ENCODE measurements at places on chromosomes 7 and 10. TPM values are rescaled to one million over a fixed set of nuclear protein-coding genes. Genes with fewer than 3 reads are reported as not detected.

DNA sequence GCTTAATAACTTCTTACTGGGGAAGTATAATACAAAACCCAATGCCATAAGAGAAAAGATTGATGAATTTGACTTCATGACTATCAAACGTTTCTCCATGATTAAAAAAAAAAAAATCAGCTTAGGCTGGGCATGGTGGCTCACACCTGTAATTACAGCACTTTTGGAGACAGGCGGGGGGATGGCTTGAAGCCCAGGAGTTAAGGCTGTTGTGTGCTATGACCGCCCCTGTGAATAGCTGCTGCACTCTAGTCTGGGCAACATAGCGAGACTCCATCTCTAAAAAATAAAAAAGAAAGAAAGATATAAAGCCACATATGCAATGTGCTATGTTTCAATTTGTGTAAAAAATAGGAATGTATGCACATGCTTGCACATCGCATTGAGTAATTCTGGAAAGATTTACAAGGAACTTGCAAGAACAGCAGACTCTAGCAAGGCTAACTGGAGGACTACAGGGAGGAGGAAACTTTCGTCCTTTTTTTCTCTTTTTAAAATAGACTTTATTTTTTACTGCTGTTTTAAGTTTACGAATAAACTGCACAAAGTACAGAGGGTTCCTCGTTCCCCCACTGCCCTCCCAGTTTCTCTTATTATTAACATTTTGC lies 10.3 kb upstream of the RARRES2 start:
- no peak for DNase-seq

DNA sequence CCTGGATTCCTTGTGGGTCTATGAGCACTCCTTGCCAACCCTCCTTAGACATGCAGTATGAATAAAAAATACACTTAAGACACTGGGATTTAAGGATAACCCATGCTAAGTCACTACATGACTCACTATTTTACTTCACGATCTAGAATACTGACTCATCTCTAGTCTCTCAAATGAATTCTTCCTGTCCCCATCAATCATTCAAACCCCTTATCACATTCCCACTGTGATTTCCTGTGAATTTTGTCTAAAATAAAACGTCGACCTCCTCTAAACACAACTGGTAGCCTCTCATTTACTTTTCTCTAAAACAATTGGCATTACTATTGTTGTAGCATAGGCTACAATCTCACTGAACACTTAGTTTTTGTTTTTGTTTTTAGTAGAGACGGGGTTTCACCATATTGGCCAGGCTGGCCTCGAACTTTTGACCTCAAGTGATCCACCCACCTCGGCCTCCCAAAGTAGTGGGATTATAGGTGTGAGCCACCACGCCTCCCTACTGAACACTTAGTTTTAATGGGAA lies 3.9 kb upstream of the IQUB start:
- DNase-seq: no peak

DNA sequence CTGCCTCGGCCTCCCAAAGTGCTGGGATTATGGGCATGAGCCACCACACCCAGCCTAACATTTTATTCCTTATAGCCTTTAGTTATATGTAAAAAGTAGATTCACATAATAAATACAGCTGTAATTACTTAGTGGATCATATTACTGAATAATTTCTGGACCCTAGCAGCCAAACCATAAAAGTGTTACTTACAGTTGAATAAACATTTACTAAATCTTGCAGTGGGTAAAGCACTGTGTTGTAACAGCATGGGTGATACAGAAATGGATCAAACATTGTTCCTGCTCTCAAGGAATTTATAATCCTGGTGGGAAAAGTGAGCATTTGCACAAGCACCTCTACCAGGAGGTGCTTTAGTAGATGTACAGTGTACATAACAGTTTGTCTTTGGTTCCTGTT lies 25.0 kb downstream of the BPGM start:
- DNase-seq: no peak

DNA sequence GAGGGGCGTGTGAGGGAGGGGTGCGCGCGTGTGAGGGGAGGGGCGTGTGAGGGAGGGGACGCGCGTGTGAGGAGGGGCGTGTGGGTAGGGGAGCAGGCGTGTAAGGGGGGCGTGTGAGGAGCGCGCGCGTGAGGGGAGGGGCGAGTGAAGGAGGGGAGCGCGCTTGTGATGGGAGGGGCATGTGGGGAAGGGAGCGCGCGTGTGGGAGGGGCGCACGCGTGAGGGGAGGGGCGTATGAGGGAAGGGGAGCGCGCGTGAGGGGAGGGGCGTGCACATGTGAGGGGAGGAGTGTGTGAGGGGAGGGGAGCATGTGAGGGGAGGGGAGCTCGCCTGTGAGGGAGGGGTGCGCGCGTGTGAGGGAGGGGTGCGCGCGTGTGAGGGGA lies 19.1 kb downstream of the MXI1 start:
- peak; percentile 88 for DNase-seq

GRCh38 chr10:84114088-84114667 lies 25.1 kb upstream of the GHITM start:
- DNase-seq: no peak

Gene C1QL3
- polyA plus RNA-seq: 2.3 TPM
